Stimulated activated CD4-positive, alpha-beta T cell treated with anti-CD3 and anti-CD28 coated beads, Interleukin-15, amount 100 ng/mL, for 1 hour (primary cell): ENCODE measurements at places on chromosomes 12 and 14.

GRCh38 chr14:59214702-59215302, 26.3 kb downstream of the DAAM1 start:
- DNase-seq: no peak

DNA sequence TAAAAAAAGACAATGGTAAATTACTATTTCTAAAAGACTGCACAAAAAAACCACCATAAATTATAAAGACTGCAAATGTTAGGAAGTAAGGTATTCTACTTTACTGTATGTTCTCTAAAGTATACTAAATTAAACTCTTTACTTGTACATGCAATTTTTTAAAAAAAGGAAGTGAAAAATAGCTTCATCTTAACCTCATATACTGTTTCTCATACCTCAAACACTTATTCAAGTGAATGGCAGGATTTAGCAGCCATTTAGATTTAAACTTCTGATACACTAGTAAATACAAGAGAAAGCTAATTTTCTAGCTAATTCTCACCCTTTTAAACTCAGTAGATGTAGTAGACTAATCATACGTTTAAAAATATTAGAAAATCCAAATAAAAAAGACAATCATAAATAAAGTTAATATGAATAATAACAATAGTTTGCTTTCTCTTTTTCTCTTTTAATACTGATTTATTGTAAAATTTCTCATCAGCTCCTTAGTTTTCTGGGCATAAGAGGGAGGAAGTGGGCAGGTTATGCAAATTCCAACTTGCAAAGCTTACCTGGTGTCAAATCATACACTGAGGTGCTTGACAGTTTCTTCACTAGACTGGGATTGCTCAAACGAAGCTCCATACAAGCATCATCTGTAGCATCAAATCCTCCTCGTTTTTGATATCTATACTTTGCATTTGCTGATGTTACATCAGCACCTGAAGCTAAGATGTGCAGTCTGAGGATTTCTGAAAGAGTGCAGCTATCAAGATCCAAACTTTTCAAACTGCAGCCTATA, 71.0 kb upstream of the CFL2 start:
- no peak for DNase-seq

GRCh38 chr12:6539314-6539682, 5.0 kb downstream of the GAPDH start:
- no peak for DNase-seq

GRCh38 chr14:48723841-48724495, 862.2 kb downstream of the RPS29 start:
- DNase-seq: no peak

GRCh38 chr12:105819549-105819948, 319.2 kb downstream of the NUAK1 start:
- DNase-seq: no peak

DNA sequence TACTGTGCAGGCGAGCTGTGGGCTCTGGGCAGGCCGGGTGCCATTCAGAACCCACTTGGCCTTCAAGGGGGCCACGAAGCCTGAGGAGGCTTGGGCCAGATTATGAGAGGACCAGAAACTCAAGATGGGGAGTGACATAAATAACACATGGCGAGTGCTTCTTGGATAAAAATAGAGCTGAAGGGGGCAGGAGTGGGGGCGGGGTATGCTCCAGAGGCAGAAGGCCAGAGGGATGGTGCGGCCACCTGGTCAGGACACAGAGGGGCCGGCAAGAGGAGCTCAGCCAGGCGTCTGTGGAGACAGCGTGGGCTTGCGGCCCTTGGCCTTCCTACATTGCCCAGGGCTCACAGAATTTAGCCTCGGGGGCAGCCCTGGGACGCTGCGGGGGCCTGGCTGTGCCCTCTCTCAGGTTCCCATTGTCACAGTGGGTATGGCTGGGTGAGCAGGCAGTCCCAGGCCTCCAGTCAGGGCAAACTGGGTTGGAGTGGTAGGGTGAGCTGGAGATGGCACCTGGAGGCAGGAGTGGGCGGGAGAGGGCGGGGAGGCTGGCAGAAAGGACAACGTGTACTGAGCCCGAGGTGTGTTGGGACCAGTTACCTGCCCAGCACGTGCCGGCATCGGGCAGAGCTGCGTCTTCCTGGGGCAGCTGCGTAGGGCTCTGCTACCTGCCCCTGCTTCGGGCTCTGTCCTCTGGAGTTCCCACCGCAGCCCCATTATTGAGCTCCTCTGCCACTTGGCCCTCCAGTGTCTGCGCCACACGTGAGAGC, 7.4 kb upstream of the SLC25A29 start:
- DNase-seq: no peak

DNA sequence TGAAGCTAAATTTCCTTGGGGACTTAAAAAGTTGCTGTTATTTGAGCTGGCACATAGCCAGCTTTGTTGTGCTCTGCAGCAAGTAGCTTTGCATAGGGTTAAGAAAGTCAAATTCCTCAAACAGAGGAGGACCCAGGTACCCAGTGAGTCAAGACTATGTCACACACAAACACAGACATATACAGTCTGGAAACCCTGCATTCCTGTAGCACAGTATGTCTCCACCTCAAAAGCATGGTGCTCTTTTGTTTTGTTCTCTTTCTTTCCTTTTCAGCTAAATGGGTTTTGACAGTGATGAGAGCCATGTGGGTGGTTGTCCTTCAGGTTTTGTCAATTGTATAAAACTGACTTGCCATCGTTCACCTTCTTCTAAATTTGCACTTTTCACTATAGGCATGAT, 179.6 kb upstream of the DIO2 start:
- DNase-seq: no peak

- DNase-seq: no peak
These were observed 2.9 kb downstream of the RND1 start for GRCh38 chr12:48862760-48863159.

DNA sequence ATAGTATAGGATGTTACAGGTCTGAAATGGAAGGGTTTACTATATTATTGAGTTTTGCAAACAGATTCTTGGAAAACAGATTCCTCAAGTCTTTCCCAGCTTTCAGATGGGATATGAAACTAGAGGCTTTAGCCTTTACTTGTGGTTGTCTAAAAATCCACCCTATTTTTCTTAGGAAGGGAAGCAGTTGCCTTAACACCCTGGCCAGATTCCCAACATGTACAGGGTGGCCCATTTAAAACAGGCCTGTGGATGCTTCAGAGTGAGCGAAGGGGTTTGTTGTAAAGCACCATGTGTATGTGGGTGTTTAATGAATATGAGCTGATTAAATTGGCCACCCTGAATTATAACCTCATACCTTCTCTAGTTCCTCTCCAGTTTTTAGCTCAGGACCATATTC, 415.9 kb downstream of the ZFP36L1 start:
- DNase-seq: no peak

- DNase-seq: no peak
These were observed 241.3 kb upstream of the DAAM1 start for GRCh38 chr14:58947156-58947555.

DNA sequence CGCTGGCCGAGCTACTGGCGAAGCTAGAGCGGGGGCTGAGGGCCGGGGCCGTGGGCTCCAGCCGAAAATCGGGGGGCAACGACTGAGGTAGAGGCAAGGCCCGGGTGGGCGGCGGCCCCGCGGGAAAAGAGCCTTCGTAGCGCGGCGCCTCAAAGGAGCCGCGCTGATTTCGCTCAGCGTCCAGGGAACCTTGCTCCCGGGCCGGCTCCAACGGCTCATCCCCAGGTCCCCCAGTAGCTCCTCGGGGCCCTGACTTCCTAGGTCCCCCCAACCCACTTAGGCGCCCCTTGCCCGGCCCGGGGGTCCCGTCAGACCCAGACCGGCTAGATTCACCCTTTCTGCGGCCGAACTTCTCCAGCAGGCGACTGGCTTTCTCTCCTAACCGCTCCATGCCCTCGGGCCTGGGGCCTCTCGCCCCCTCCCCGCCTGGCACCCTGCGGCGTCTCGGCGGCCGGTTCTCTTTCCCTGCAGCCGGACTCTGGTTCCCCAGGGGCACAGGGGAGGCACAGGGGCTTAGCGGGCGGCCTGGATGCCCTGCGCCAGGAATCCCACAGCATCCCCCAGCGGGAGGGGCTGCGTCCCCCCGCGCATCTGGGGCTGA, 375 bp downstream of the AJUBA start:
- DNase-seq: no peak

DNA sequence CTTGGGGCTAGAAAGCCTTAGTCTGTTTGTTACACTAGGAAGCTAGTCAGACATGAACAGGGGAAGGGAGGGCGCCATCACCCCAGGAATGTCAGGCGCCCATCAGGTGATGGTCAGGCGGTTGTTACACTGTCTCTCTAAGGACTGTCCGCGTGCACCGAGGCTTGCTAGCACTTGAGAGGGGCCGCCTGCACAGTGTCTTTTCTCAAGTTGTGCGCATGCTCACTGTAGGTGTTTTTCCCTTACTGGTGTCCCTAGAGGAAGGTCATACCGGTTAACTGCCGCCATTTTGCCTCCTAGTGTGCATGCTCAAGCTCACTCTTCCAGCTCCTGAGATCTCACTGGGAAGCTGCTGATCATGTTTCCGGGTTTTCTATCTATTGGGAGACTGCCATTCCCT, 855.0 kb upstream of the TMEM132C start:
- no peak for DNase-seq

- DNase-seq: no peak
These were observed 58.7 kb upstream of the GZMB start for GRCh38 chr14:24692382-24693352.

- DNase-seq: no peak
These were observed 17.9 kb downstream of the ZDHHC22 start for GRCh38 chr14:77123381-77124325.

- no peak for DNase-seq
These were observed 4.8 kb downstream of the TNFAIP2 start for GRCh38 chr14:103127861-103128598.

DNA sequence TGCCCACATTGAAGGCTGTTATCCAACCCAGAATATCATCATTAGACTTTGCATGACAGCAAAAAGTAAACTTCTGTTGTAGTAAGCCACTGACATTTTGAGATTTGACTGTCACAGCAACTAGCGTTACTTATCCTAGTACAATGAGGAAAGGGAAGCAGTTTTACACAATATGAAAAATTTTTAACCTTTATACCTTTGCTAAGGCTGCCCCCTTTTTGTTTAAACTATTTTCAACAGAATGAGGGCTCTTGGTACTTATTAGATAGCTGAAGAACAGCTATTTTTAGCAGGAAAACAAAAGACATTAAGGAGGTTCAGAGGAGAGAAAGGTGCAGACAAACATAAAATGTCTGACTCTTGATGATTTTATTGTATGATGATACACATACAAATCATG, 23.4 kb upstream of the TMX1 start:
- DNase-seq: no peak

- DNase-seq: no peak
These were observed 98.6 kb downstream of the SCARB1 start for GRCh38 chr12:124764870-124765580.

- DNase-seq: no peak
These were observed 172.0 kb upstream of the FRMD6 start for GRCh38 chr14:51479584-51480325.

- no peak for DNase-seq
These were observed 319.4 kb downstream of the SYT1 start for GRCh38 chr12:79183926-79184325.

DNA sequence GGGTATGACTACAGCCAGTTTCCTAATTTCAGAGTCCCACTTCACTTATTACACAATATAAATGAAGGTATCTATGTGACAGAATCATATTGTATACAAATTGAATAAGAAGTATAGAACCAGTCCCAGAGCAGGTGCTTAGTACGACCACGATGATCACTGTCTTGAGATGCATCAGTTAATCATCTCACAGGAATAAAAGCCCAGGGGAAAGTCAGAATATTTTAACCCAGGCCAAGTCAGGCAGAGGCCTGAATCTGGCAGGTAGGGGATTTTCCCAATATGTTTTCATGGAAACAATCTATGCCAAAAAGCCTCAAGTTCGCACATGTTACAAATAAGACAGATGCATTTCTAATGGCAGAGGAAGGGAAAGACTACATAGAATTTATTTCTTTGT, 758.4 kb downstream of the BCL11B start:
- no peak for DNase-seq

- DNase-seq: no peak
These were observed 770.2 kb downstream of the BCL11B start for GRCh38 chr14:98501836-98502235.

DNA sequence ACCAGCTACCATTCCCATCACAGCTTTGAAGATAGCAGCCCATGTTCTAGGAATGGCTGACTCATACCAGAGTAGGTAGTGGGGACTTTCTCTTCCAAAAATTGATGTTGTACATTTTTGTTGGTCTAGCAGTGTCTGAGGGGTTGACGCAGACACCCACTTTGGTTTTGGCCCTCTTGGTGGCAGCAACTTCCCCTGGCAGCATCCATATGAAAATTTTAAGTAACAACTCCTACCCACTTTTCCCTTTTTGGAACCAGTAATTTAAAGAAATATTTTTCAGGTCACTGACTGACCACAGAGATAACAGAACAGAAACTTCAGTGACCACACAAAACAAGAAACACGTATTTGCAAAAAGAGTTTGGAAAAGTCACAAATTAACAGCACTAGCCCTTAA, 162.0 kb upstream of the TMCC3 start:
- DNase-seq: no peak

DNA sequence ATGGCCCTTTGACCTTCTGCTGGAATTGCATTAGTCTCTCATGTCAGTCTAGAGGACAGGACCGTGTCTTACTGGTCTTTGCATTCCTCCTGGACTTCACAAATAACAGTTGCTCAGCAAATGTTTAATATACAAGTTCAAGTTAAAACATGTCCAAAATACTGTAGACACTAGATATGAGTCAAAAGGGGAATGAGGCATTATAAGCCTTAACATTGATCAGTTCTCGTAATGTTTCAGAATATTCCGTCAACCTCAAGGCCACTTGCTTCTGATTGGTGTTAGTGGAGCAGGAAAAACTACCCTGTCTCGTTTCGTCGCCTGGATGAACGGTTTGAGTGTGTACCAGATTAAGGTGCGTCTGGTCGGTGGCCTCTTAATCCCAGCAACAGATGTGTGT, 59.9 kb downstream of the HSP90AA1 start:
- DNase-seq: no peak

- no peak for DNase-seq
These were observed 203.4 kb upstream of the PELI2 start for GRCh38 chr14:55914771-55915170.

GRCh38 chr12:123105211-123105826, 45.6 kb downstream of the PITPNM2 start:
- no peak for DNase-seq

DNA sequence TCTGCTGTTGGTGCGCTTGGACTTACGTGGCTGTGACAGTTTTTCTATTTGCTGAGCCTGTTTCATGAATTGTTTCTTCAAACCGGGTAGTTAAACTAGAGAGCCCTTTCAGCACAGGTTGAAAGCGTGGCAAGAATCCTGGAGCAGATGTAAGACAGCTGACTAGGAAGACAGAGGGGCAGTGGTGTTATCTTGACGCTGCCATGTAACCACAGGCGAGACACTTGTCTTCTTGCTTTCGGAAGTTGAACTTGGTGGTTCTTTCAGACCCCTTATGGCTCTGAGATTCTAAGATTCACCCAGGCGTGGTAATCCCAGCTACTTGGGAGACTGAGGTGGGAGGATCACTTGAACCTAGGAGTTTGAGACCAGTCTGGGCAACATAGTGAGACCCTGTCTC, 4.3 kb downstream of the EMP1 start:
- no peak for DNase-seq

- no peak for DNase-seq
These were observed 43.1 kb upstream of the OTOGL start for GRCh38 chr12:80056232-80056631.
